Thoracic aorta (tissue), 2 donors: ENCODE measurements at places on chromosomes 1 and 21. TPM values are rescaled to one million over a fixed set of nuclear protein-coding genes. Genes with fewer than 3 reads are reported as not detected.

DNA sequence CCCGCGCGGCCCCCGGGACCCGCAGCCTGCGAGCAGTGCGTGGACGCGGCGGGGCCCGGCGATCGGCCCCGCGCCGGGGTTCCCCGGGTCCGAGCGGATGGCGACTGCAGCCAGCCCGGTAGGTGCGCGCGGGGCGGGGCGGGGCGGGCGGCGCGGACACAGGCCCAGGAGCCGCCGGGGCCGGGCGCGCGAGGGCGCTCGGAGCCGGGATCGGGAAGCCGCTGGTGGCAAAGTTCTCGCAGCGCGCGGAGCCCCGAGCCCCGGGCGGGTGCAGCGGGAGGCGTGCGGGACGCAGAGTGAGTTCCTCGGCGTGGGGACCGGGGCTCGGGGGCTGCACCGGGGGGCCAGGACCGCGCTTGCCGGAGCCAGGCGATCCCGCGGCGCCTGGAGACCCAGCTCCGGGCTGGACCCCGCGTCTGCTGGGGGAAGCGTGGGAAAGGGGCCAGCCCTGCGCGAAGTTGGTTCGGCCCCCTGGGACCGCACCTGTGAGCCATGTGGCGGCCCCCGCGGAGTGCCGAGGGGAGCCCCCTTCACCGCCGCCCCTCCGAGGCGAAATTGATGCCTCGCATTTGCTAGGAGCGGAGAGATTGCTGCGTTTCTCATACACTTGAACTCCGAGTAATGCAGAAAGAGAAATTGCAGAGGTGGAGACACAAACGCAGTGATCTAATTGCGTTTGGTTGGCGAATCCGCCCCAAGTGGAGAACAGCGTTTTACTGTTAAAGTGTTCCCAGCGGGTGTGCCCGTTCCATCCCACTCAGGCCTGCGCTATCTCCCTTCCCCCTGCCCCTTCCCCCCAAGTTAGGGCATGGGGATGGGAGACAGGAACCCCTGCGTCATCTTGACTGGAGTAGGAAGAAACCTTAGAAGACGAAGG lies 228.9 kb upstream of the TMEM51 start:
- no peak for DNase-seq

GRCh38 chr1:155640367-155640766 lies 30.3 kb downstream of the MSTO1 start:
- DNase-seq: no peak

- no peak for DNase-seq
Measured at GRCh38 chr1:43313771-43314170, 13.0 kb downstream of the TIE1 start.

DNA sequence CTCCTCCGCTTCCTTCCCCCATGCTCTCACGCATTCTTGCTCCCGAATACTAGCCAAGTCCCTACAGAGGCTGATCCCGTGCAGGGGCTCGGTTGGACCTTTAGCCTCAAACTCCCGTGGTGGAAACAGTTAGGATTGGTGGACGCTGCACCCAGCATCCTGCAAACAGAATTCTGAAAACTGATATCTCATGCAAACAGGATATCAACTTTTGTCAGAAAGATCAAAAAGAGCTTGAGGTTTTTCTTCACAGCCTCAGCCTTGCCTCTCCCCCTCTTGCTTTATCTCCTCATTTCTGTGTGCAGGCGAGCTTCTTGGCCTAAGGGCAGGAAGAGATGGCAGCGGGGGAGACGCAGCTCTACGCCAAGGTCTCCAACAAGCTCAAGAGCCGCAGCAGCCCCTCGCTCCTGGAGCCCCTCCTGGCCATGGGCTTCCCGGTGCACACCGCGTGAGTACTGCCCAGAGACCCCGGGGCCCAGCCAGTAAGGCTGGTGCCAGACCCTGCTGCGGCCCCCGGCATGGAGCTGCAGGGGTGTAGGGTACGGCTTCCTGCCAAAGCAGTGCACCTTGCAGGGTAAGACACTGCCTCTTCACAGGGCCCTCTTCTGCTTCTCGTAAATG lies at the start of gene UBASH3A:
UBASH3A (plus strand) TSS at position 292 of the 621 bp plus-strand sequence; CDS start at position 336, 44 bp downstream.
- DNase-seq: no peak

DNA sequence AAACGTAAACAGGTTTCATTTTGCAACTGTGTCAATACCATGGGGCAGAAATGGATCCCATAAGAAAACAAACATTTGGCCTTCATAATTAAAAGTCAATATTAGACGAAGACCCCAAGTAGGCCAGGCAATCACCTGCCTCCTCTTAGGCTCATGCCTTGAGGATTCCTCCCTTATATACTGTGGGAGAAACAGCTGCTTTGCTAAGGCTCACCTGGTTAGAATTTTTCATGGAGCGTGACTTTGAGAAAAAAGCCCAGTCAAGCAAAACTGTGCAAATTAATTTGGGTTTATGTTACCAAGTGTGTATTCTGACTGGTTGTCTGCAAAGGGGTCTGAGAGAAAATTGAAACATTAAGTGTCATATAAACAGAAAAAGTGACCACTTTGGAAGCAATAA lies 605.3 kb upstream of the USP24 start:
- DNase-seq: no peak

- no peak for DNase-seq
Measured at GRCh38 chr1:11308699-11309224, 35.8 kb downstream of the UBIAD1 start.

DNA sequence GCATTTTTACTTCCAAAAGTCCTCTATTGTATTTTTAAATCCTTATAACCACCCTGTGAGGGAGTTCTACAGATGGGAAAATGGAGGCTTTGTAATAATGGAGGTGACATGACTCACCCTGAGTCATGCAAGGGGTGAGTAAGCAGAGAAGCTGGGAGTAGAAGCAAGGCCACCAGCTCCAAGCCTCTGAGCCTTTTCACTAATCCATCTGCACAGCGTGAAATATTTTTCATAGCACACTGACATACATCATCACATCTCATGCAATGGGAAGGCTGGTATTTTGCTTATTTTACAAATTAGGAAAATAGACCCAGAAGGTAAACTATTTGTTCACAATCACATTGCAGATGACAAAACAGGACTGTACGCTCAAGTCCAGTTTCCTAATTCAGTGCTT lies 96.9 kb downstream of the KCNH1 start:
- DNase-seq: no peak

Gene SLC44A3
- 3.7 TPM for total RNA-seq

Gene HOOK1
- total RNA-seq: 0.27 TPM

GRCh38 chr1:219488275-219488674 lies 124.6 kb downstream of the ZC3H11B start:
- no peak for DNase-seq

DNA sequence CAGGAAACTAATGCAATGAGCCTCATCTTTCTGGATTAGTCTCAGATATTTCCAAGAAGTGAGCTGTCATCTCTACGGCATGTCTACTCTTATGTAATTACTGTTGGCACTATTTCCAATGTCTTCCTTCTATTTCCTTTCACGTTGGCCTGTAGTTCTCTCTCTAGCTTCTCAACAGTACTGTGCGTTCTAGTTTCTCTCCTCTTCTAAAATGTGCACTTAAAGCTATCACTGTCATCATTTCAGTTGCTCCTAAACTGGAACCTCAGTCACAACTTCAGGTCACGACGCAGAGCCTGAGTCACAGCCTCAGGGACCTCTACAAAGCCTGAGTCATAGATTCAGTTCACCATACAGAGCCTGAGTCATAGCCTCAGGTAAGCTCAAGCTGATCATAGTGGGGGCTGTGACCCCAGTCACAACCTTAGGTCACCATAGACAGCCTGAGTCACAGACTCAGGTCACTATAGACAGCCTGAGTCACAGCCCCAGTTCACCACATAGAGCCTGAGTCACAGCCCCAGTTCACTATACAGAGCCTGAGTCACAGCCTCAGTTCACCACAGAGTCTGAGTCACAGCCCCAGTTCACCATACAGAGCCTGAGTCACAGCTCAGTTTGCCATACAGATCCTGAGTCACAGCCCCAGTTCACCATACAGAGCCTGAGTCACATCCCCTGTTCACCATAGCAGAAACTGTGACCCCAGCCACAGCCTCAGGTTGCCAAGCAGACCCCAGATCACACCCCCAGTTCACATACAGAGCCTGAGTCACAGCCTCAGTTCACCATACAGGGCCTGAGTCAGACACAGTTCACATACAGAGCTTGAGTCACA lies 13.0 kb downstream of the WNT9A start:
- no peak for DNase-seq

Gene RAP1GAP
- total RNA-seq: 0.27 TPM

- no peak for DNase-seq
Measured at GRCh38 chr1:6275826-6276782, 15.2 kb upstream of the GPR153 start.

Gene GPR3
- total RNA-seq: not detected

GRCh38 chr1:26351590-26352337 lies 2.2 kb downstream of the CRYBG2 start:
- no peak for DNase-seq

GRCh38 chr1:205211839-205212536 lies 486 bp upstream of the DSTYK start:
- no peak for DNase-seq

Gene CD1E
- not detected for total RNA-seq

GRCh38 chr1:86205741-86206140 lies 49.2 kb upstream of the COL24A1 start:
- no peak for DNase-seq

Gene ALX3
- total RNA-seq: not detected

- no peak for DNase-seq
Measured at GRCh38 chr1:31951276-31951675, 13.1 kb upstream of the PTP4A2 start.

DNA sequence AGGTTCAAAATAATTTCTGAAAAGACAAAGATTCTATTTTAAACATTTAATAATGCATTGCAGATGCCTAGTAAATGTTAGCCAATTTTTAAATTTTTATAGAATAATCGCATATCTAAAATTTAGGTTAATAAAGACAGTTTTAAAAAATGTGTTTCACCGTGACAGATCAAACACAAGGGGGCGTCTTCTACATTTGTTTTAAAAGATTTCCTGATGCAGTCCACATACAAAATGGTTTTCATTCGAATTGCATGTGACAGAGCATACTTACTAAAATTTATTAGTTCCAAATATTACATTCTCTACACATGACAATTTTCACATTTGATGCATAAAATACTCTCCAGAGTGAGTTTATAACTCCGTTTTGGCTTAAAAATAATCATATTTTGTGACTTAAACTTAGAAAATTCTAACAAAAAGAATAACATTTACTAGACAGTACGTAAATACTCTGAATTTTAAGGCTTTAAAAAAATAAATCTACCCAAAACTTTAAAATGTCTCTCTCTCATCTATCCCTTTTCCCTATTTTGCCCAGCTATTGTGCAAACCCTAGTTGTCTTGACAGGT lies 75.5 kb downstream of the ADAMTS1 start:
- no peak for DNase-seq

GRCh38 chr1:115364046-115364779 lies 26.2 kb upstream of the NGF start:
- no peak for DNase-seq

Gene EFNA3
- total RNA-seq: 3.2 TPM
